CD4-positive, alpha-beta T cell treated with Interleukin-12 subunit alpha and Interleukin-12 subunit beta, for 1 hour (primary cell): ENCODE measurements at places on chromosomes 7 and 10.

DNA sequence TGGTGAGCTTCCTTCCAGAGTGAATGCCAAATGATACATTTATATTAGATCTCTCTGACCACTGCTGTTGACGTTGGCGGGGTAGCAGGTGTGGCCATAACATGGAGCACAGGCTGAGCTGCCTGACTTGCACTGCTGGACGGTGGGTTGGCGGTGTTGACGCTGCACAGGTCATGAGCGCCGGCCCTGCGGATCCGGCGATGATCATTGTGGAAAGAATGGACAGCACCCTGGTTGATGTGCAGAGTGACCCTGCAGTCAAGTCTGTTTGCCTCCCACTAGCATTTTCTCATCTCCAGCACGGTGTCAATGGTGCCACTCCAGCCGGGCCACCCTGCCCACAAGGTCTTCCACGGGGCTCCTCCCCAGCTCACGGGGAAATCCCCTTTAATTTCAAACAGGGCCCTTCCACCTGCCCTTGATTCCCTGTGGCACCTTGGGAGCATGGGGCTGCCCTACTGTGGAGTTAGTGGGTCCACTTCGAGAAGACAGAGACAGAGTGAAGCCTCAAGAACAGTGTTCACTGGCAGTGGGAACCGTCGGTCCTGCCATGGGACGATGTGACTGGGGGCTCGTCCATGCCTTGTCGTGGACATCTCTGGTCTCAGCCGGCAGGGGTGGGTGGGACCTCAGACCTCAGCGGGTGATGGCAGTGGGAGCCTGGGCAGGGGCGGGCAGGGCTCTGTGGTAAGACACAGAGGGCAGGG lies 613.5 kb downstream of the PTPRN2 start:
- DNase-seq = no peak

GRCh38 chr10:102246261-102246660 lies 929 bp downstream of the GBF1 start:
- no peak for DNase-seq

DNA sequence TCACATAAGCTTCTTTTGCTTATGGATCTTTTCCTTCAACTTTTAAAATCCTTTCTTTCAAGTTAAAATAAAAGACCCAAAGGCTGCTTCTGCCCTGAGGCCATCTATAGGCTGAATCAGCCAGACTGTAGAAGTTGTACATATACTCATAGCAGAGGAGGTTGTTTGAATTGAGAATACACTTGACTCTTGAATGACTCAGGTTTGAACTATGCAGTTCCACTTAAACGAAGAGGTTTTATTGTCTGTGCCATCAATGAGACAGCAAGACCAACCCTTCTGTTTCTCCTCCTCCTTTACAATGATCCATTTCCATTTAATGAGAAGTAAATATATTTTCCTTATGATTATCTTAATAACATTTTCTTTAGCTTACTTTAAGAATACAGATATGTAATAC lies 5.8 kb downstream of the ZNF365 start:
- no peak for DNase-seq

GRCh38 chr7:69610374-69611084 lies 12.3 kb downstream of the AUTS2 start:
- DNase-seq = no peak

- DNase-seq = no peak
Observed at GRCh38 chr10:59891936-59892335, 14.4 kb downstream of the CCDC6 start.

- DNase-seq = no peak
Observed at GRCh38 chr7:134920026-134920753, 66.1 kb upstream of the AGBL3 start.

- no peak for DNase-seq
Observed at GRCh38 chr10:54368984-54369383, 432.0 kb downstream of the PCDH15 start.

DNA sequence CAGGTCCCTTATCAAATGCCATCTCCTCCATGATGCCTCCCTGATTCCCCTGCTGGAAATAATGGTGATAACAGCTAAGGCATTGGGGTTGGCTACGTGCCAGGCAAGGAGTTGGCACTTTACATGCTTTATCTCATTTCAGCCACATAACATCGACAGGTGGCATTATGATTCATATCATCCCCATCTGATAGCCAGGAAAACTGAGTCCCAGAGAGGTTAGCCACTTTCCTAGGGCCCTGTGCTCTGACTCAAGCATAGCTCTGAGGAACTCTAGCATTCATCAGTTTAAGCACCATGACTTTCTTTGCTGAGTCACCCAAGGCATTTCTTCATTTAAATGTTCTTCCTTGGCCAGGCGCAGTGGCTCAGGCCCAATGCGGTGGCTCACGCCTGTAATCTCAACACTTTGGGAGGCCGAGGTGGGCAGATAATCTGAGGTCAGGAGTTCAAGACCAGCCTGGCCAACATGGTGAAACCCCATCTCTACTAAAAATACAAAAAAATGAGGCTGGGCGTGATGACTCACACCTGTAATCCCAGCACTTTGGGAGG lies 6.6 kb downstream of the LEP start:
- DNase-seq = no peak

GRCh38 chr7:106041140-106041717 lies 70.9 kb downstream of the SYPL1 start:
- peak; percentile 29 for DNase-seq

DNA sequence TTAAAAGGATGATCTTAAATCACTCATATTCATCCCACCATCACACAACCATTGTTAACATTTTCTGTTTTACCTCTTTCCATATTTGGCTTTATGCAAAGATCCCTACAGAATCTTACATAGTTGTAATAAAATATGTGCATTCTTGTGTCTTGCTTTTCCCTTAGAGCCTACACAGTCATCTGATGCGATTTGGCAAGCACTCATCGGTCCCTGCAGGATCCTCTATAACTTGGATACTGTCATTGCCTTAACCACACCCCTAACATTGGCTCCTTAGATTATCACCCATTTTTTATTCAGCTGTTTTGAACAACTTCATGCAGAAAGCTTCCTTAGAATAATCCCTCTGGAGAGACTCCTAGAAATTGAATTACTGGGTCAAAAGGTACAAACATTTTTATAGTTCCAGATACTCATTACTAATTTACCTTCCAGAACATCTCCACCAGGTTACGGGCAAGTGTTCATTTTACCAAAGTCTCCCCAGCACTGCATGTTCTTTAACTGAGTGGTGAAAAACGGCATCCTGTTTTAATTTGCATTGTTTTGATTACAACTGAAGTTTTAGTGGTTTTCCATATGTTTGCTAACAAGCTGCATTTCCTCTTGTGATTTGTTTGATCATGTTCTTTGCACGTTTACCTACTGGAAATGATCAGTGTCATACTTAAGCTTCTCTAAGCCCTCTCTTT lies 268.3 kb downstream of the GRID1 start:
- DNase-seq = no peak

- DNase-seq = peak; percentile 81
Observed at GRCh38 chr7:150368096-150368883, at the start of gene REPIN1. Gene REPIN1 (plus strand): TSS chr7:150368822. CDS start chr7:150369712, 890 bp downstream.

- DNase-seq = no peak
Observed at GRCh38 chr10:16381083-16381482, 55.7 kb upstream of the PTER start.

- DNase-seq = no peak
Observed at GRCh38 chr7:41592236-41592635, 110.7 kb downstream of the INHBA start.

DNA sequence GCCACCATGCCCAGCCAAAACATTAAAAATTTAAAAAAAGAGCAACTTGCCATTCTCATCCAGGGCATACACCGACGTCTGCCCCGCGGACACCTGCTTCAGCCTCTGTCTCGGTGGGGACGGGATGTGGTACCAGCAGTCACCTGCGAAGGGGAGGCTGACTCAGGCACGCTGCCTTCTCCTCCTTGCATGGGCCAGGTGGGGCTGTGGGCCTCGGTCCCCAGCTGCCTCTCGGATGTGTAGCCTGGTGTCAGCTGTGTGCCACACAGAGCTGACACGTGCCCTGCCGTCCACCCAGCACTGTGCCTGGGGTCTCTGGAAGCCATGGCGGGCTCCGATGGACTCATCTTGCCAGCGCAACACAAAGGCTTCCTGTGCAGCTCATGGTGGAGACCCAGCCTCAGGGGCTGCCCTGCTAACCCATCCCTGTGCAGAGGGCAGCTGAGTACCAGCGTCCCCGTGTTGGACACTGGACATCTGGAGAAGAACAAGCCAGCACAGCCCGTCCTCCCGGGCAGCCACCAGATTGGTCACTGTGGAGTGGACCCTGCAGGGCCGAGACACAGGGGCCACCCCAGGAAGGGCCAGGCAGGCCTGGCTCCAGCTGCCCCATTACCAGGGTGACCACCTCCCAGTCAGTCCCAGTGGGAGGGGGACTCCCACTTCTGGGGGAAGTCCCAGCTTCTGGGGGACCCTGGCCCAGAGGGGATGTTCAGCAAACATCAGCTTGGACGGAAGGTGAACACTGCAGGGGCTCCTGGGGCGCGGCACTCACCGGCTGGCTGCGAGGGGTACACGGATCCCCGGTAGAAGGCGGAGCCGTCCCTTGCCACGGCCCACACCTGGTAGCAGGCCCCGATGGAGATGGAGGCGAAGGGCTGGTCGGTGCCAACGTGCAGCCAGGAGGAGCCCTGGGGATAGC lies 10.6 kb downstream of the BHLHA15 start:
- no peak for DNase-seq

DNA sequence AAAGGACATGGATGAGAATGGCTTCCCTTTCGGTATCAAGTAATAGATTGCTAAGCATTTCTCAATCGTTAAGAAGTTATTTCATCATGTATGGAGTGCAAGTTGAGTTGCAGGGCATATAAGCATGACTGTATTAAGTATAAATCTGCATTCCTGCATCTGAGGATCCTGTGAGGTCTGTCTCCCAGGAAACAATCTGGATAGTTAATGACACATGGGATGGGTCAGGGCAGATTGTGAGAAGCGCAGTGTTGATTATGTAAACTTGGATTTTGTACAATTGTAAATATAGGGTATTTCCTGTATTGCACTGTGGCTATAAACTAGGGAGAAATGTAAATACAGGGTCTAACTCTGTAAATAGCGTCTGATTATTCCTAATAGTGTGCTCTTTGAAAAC lies 102.6 kb downstream of the PLXDC2 start:
- no peak for DNase-seq

DNA sequence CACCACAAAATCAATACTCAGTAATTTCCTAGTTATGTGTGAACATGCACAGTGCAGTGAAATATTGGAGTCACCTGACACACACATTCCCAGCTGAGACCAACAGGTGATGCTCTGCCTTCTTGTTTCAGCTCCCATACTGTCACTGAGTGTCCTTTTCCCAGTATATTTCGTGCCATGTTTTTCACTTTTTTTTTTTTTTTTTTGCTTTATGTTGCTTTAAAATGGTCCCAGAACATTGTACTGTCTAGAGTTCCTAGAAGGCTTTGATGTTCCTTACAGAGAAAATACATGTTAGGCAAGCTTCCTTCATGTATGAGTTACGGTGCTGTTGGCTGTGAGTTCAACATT lies 45.6 kb downstream of the ELAPOR2 start:
- DNase-seq = no peak

DNA sequence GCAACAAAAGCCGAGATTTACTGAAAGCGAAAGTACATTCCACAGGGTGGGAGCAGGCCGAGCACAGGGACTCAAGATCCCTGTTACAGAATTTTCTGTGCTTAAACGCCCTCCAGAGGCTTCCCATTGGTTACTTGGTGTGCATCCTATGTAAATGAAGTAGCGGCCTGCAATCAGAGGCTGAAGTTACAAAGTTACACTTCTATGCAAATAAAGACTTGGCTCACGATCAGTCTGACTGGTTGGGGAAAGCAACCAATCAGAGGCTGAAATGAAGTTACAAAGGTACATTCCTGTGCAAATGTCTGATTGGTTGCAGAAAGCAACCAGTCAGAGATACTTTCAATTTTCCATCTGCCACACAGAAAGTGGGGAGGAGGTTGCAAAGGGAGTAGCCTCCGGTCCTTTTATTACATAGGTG lies 4.1 kb downstream of the ACBD7 start:
- peak; percentile 68 for DNase-seq

DNA sequence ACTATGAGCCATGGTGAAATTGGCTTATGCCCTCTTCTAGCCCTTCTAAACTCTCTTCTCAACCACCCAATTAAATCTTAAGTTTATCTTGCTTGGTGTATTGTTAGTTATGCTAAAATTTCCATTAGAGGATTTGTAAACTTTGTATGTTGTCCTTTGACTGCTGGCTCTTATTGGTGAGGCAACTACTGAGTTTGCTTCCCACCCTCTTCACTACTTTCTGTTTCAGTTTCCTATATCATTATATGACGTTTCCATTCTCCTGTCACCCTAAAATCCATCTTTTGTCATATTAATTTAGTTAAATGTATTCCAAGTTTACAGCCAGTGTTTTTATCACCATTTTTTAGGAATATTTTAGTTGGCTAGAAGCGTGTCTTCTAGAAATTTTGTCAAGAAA lies 80.9 kb upstream of the VWC2 start:
- no peak for DNase-seq

GRCh38 chr10:123993534-123994416 lies 99.6 kb downstream of the CHST15 start:
- DNase-seq = no peak

DNA sequence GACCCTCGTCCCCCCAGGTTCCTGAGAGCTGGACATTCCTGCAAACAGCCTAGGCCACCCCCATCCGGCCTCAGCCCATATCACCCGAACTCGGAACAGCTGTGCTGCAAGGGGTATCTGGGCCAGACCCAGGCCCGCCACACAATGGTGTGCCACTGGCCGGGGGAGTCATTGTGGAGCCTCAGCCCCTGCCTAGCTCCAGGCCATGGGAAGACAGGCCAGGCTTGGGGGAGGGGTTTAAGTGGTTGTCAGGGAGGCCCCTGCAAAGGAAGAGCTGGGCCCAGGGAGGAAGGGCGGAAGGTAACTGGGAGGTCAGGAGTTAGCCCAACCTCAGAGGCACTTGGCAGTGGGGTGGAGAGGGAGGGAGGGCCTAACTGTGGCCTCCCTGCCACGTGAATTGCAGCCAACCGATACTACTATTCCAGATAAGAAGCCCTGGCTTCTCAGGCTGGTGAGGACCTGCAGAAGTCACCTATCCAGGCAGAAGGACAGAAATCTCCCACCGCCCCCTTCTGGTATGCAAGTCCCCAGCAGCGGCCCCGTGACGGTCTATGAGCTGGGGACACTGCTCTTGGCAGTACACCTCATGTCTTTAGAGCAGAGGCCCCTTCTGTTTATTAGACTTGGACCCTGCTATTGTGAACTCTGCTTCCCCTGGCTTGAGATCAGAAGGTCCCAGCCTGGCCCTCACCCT lies 26.8 kb downstream of the VSIR start:
- DNase-seq = no peak

GRCh38 chr7:151923097-151923876 lies 33.0 kb upstream of the GALNTL5 start:
- no peak for DNase-seq

GRCh38 chr10:103843854-103844570 lies 11.4 kb downstream of the SH3PXD2A start:
- no peak for DNase-seq

DNA sequence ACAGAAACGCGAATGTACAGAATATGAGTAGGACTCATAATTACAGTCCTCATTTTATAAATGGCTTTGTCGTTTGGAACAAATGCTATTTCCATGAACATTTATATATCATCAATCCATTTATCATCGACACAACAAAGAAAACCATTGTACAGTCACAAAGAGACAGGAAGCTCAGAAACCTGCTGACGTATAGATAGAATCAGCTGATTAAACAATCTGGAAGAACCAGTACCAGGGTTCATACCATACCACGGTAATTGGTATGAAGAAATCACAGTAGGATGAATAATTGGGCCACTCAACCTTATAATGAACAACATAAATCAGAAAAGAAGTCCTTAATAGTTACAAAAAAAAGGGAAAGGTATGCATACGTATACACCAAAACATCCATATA lies 295.0 kb downstream of the PARD3 start:
- DNase-seq = no peak

GRCh38 chr10:42149027-42149700 lies 489.2 kb downstream of the ZNF33B start:
- no peak for DNase-seq
